ENCODE measurements at places on chromosomes 7 and 10.

DNA sequence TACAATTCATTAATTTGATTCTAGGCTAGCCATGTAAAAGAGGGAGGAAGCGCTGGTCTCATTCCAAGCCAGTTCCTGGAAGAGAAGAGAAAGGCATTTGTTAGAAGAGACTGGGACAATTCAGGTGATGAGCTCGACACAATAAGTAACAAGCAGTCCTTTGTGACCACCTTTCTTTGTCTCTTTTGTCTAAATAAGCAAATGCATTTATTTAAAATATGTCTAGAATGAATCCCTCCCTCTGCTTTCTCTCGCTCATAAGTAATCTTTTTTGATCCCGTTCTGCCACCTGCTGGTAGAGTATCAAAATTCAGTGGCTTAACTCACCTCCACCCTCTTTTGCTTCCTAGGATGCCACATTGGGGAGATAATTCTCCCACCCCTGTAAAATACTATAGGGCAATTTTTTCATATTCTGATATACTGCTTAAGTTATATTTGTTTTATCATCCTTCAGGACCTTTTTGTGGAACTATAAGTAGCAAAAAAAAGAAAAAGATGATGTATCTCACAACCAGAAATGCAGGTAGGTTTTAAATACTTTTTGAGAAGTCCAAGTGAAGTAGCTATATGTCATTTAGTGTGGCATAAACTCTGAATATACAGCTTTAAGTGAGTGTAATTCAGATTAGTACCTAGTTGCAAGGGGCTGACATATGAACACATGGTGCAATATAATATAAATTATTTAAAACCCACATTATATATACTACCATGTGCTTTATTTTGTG is 91.5 kb downstream of the GSDME start:
- peak; percentile 75 for DNase-seq

DNA sequence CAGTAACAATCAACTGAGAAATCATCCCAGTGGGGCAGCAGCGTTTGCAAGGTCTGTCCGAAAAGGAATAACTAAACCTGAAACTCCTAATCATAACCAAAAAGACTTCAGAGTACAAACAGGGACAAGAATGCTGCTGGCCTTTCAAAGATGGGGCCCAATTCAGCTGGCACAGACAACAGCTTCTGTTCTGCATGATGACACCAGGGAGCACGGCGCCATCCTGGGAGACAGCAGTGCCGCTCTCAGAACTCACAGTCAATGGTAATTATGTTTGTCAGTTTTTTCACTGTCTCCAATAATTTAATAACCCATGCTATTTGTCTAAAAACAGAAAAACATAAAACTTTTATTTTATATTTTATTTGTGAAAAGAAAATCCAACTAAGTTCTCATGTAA is 90.0 kb downstream of the LARP4B start:
- no peak for DNase-seq

DNA sequence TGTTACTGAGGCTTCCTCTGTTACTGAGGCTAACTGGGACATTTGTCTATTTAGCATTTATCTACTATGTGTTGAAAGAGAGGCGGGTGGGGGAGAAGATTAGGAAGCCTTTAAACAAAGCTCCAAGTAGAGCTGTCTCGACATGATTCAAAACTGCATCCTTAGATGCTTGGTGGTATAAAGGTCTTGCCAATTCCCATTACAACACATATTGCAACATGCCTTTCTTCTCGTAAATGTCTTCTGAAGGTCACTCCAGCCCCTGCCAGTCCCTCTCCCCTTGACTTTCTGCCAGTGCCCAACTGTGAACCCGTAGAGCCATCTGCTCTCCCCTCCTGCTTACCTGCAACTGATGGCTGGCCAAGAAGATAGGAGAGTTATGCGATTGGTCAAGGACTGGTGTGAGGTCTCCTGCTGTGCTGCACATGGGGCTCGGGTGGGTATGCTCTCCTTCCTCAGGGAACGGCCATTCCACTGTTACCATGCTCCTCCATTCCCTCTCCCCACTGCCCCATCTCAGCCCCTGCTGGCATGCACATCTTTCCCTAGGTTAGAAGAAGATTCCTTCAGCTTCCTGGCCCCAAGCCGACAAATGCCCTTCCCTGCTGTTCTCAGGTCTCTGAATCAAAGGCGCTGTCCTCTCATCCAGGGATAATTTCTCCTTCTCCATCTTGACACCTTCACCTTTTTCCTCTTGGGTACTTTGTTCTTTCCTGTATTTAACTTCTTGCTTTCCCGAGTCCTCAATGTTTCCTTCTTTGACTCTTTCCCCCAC is 43.6 kb upstream of the ZNF32 start:
- peak; percentile 84 for DNase-seq

DNA sequence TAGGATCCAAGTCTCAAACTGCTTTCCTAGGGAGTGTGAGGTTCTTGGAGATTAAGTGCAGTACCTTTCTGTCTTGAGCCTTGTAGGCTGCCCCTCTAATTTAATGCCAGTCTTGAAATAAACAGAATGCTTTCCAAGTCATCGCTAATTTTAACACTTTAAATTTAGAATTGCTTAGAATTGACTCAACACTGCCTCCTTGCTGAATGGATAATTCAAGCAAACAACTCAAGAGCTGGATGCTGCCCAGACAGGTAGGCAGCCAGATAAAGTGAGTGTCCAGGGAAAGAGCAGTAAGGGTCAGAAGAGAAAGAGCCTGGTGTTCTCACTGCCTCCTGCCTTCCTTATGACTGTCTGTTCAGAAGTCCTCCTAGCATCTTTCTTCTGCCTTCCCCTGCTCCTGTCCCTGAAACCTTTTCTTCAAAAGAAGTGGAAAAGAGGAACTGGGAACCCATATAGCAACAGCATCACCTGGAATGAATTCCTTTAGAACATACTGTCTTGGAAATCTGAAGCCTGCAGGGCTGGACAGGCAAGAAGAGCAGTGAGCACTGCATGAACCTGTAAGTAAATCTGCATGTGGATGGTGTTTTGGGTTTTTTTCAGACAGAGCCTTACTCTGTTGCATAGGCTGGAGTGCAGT is 3.1 kb upstream of the GOT1 start:
- DNase-seq = no peak

GRCh38 chr10:8336629-8337331 is 282.3 kb downstream of the GATA3 start:
- no peak for DNase-seq

GRCh38 chr10:35341521-35341920 is 5.2 kb downstream of the CCNY start:
- DNase-seq = no peak

DNA sequence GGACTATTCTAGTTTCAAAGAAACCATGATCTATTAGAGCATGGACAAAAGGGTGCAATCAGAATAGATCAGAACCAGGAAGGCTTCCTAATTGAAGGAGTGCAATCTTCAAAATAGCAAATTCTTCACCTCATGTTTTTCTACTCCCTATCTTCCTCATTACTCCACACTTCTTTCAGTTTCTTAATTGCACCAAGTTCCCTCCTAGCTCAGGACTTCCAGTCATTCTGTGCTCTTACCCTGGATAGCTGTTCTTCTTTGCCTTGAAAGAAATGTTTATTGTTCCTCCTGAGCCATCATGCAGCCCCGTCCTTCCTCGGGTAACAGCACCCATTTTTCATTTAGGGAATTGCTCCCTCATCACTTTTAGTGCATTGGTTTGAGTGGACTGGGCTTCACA is 23.1 kb downstream of the TRPV5 start:
- DNase-seq = no peak

- DNase-seq = no peak
Measured at GRCh38 chr10:88647061-88647615, 17.1 kb upstream of the LIPF start.

GRCh38 chr7:134842062-134842461 is 62.6 kb downstream of the CALD1 start:
- no peak for DNase-seq

Data from fibroblast of lung (primary cell).